HuH-7.5 (cell line): ENCODE measurements at places on chromosomes 7 and 10.

DNA sequence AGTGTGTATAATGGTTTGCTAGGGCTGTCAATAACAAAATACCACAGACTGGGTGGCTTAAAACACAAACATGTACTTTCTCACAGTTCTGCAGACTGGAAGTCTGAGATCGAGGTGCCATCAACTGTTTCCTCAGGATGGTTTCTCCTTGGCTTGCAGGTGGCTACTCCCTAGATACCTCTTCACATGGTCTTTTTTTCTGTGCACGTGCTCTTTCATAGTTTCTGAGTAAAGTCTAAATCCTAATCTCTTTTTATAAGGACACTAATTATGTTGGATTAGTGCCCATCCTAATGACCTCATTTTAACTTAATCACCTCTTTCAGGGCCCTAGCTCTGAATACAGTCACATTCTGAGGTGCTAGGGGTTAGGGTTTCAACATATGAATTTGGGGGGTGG is 65.9 kb downstream of the AMPH start:
- DNase-seq = no peak

DNA sequence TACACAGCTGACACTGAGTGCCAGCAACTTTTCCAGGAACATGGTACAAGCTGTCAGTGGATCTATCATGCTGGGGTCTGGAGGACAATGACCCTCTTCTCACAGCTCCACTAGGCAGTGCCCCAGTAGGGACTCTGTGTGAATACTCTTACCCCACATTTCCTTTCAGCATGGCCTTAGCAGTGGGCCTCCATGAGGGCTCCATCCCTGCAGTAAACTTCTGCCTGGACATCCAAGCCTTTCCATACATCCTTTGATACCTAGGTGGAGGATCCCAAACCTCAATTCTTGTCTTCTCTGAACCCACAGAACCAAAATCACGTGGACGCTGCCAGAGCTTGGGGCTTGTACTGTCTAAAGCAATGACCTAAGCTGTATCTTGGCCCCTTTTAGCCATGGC is 116.8 kb downstream of the IQUB start:
- DNase-seq = no peak

DNA sequence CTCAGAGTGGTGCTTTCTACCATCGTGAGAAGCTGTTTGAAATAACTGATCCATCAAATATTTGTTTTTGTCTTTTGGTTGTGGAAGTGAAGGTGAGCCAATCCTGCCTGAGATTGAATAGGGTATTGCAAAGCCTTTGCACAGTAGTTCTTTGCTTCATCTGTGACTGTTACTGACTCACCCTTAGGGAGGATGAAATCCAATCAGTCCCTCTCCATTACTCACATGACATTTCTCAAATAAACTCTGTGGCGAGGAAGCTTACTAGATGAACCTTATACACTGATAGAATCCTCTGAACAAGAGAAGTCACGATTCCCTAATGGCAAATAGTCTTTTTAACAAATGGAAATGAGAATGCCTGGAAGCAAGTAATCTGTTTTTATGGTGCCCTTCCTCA is 31.9 kb downstream of the HEPACAM2 start:
- DNase-seq = no peak

GRCh38 chr10:31215052-31215451 is 104.0 kb upstream of the ZEB1 start:
- no peak for DNase-seq

DNA sequence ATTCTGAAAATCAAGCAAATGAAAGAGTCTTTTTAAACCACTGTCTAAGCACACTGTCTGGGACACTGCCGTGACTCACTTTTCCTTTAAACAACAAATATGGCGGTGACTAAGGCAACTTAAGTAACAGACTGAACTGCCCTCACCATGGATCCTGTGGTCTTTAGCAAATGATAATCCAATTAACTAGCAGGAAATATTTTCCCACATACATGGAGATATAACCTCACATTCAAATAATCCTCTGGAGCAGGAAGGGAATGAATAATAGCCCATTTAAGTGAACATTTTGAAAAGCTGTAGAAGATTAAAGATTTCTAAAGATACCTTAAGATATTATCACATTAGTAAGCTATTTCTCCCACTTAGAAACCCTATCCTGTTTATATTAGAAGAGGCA is 40.3 kb upstream of the LRRC17 start:
- no peak for DNase-seq

GRCh38 chr7:133207687-133208086 is 45.2 kb upstream of the EXOC4 start:
- no peak for DNase-seq

DNA sequence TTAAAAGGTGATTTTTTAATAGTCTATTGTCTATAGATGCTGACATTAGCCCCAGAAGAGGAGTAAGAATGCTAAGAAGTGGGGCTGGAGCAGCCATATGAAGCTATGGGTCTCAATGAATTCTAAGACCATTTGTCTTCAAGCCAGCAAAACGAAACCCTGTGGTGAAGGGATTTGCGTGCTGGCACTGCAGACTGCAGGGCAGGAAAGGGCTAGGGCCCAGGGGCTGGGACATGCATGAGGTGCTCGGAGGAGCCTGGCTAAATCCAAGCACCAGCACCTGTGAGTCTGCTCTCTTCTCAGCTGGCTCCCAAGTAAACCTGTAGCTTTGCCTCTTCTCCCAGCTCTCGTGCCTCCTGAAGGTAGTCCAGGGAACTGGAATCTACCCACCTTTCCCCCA is 1.3 kb upstream of the NDST2 start:
- DNase-seq = no peak

DNA sequence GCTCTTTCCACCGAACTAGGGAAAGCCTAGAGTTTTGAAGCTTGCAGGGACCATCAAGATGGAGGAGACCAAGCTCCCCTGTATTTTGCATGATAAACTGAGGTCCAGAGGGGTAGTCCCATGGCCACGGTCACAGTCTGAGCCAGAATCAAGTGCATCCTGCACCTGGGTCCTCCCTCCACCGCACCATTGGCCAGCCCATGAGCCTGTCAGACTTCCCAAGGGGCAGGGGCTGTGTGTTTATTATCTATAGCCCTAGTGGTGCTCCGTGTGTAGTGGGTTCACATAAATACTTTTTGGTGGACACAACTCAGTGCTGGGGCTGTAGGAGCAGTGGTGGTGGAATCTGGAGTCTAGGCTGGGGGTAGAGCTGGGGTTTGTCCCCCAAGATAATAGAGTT is 3.6 kb downstream of the CALHM3 start:
- no peak for DNase-seq

- no peak for DNase-seq
Observed at GRCh38 chr10:124992462-124993344, 50.8 kb downstream of the ZRANB1 start.

GRCh38 chr7:107154826-107155225 is 14.0 kb upstream of the HBP1 start:
- no peak for DNase-seq

DNA sequence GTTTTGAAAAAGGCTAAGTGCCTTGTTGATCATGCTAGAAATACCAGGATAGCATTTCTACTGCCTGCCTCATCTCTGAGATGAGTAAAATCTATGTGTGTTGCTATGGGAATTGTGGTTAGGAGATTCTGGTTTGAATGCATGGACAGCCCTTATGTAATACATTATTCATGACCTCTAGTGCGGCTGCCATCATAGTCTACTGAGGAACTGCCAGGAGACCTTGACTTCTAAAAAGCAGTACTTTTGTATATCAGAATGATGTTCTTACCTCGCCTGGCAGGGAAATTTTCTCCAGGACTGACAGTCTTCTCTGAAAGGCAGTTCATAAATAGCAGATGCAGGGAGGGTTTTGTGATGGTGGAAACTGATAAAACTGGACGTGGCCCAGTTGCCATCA is 248.5 kb downstream of the NSUN6 start:
- no peak for DNase-seq

DNA sequence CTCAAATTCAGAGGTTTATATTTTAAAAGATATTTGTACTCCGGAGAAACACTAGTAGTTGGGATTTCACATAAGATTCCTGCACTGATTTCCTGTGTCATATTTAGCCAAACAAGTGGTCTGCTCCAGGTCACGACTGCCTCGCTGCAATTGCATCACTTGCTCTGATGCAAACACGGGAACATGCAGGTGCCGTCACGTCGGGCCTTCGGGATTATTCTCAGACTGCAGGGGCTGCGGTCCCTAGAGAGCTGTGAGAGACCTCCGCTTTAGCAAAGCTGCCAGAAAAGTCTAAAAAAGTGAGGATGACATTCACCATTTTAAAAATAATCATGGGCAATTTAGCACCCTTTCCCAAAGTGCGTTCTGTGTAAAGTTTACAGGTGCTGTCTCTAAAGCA is 93.5 kb upstream of the DDC start:
- no peak for DNase-seq

GRCh38 chr7:14841869-14842268 is 60.7 kb downstream of the DGKB start:
- DNase-seq = no peak

GRCh38 chr10:121927318-121927840 is 452 bp downstream of the ATE1 start:
- peak; percentile 40 for DNase-seq

GRCh38 chr10:43921881-43922280 is 273.2 kb upstream of the ZNF32 start:
- DNase-seq = no peak

- DNase-seq = no peak
Observed at GRCh38 chr10:79349766-79350406, 2.6 kb downstream of the PPIF start.

DNA sequence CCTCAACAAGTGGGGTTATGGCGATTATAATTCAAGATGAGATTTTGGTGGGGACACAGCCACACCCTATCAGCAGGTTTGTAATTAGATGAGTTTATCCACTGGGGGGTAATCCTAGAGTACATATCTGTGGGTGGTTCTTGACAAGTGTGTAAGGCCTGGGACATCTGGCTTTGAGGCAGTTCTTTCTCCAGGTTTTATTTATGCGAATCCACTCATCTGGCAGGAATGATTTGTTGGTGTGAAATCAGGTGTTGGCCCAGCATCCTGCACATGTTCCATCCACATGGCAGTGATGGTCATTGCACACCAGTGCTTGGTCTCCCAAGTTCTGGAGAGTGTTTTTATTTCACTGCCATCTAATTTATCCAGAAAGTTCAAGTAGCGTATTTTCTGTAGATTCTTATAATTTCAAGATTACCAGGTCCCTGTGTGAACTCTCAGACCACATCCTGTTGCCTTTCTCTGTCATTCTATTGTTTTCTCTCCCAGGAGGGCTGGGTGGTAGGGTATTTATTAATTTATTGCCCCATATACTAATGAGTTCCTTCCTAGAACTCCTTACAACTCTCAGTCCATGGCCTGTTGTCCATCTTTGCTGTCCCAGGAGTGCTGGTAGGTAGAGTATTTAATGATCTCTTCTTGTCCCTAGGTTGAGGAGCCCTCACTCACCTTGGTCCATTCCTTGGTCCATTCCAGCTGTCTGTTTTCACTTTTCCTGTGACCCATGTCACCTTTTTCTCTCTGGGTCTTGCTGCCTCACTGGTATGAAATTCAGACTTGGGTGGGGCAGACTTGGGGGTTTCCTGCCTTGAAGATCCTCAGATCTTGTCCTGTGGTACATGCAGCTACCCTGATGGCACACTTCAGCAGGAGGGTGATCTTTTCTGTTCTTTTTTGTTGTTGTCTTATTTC is 10.4 kb downstream of the RALA start:
- no peak for DNase-seq
